Activated CD4-positive, alpha-beta T cell treated with anti-CD3 and anti-CD28 coated beads, Interleukin-2, amount 10 ng/mL, durations not matched to agents 24 days and 14 days (primary cell): ENCODE measurements at places on chromosomes 1 and 21.
A peak's percentile ranks its signal among the peaks of the same experiment; 100 is the strongest.

DNA sequence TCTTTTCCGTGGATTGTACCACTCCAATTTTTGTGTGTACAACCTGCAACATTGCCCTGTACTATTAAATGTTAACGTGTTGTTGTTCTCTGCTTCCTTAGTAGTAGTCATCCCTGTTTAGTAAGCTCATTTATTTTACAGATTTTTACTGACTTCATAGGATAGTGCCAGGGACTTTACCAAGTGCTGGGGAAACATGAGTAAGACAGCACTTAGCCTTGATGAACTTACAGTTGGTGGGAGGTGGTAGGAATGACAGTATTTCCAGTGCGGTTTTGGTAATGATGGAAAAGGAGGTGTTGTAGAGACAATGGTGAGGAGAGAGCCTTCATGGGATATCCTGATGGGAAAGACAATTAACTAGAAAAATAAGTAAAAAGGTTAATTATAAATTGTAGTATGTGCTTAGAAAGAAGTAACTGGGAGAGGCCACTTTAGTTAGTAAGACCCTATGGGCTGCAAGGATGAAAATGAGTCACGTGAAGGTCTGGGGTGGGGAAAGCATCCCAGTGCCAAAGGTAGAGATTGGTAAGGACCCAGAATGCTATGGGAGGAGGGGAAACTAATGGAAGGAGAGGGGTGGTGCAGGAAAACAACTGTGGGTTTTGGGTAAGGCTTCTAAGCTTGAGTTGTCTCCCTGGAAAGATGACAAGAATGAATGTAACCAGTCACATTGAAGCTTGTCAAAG lies 1.7 kb downstream of the RLF start:
- no peak for DNase-seq

GRCh38 chr1:183808296-183809027 lies 3.5 kb downstream of the RGL1 start:
- DNase-seq, result no peak

- no peak for DNase-seq
Observed at GRCh38 chr1:191290441-191290840, 812.8 kb upstream of the BRINP3 start.

GRCh38 chr1:95084317-95085176 lies 11.8 kb upstream of the ALG14 start:
- DNase-seq, result peak; percentile 71

DNA sequence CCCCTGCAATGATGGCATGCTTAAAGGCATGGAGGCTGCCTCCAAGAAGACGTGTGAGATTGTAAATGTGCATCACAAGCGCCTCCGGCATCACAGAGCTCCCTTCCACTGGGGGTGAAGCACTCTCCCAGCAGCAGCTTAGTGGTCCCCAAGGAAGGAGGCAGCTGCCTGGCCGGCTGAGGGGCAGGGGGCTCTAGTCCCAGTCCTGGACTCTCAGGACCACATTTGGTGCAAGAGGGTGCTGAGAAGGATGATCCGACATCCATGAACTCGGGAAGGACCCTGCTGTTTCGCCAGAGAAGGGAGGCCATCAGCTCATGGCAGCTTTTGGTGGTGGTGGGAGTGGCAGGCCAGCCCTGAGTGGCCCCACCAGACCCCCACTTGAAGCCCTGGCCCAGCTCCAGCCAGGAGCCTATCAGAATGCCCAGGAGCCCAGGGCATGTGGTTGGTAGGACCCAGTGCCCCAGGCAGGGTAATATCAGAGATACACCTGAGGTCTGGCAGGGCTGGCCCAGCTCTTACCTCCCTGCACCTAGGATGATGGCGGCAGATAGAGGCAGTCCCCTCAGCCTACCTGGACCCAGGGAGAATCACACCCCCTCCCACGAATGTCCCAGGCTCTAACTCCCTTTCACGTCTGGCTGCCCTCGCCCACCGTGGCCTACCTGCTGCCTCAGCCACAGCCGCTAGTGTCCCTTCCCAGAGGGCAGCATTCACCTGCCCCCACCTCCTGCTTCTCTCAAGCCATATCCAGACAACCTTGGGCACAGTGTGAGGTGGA lies 2.4 kb upstream of the WNT9A start:
- DNase-seq, result no peak

- DNase-seq, result no peak
Observed at GRCh38 chr1:110056776-110057175, 13.7 kb downstream of the ALX3 start.

- DNase-seq, result peak; percentile 71
Observed at GRCh38 chr1:119008483-119009311, 20.6 kb upstream of the TBX15 start.

- no peak for DNase-seq
Observed at GRCh38 chr1:183051546-183051945, 28.3 kb downstream of the LAMC1 start.

- no peak for DNase-seq
Observed at GRCh38 chr1:12232221-12232620, 2.4 kb downstream of the VPS13D start.

DNA sequence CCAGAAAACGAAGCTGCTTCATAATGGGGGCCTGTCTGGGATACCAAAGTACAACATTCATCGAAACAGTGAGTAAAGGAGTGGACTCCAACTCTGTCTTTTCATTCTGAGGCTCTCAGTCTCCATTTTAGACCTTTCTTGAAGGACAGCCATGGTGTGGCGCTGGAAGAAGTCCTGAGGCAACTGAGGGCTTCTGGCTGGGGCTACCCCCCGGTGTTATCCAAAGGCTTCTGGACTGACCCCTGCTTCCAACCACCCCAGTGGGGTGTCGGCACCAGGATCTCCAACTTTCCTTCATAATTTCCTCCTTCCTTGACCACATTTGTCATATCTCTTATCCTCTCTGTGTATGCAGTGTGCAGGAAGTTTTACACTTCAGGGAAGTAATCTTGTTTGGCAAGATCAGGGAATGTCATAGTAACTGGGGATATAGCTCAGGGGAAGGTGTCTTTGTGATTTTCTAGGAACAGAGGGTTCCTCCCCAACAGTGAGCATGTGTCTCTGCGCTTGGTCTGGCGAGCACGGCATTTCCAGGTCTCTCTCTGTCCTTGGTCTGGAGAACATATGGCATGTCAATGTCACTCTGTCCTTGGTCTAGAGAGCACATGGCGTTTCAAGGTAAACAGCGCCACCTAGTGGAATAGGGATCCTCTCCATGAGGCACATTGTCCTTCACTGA lies 19.4 kb upstream of the BSDC1 start:
- DNase-seq, result peak; percentile 93

GRCh38 chr1:17163789-17164666 lies 40.9 kb upstream of the PADI1 start:
- no peak for DNase-seq
